ENCODE measurements at places on chromosomes 5 and 9.
A peak's percentile ranks its signal among the peaks of the same experiment; 100 is the strongest.

DNA sequence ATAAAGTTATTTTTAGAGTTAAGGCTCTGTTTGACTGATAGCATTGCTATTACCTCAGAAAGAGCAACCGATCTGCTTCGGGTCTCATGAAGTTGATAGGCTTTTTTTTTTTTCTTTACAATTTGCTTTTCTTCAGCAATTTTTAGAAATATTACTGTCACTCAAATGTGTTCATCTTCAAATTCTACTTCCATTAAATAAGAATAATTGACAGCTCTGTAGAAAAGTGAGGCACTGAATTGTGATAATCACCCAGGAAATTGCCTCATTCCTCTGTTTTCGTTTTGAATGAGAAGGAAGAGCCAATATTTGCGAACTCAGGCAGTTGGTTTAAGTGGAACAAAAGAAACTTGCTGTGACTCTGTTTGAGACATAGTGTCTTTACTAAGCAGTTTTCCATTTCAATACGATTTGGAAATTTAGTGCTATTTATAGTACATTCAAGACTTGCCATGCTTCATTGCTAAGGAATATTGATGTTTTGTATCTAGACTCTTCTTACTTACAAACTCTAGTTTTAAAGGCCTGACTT is 700.5 kb upstream of the CDH10 start:
- no peak for DNase-seq

DNA sequence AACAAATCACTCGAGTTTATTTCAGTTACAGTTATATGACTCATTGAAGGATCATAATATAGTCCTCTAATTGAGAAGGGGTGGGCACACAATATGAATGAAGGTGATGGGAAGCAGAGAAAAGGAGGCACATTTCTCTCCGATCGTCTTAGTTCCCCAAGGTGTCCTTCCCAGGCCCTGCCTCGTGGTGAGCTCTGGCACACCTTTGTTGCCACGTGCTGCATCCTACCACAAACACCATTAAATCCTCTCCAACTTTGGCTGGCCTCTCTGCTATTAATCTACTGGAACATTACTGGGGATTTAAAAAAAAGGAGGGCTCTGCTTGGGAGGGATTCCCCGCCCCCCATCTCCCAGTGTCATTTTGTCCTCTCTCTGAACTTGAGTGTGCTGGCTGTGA is 42.9 kb downstream of the CDH6 start:
- no peak for DNase-seq

GRCh38 chr5:78041805-78042204 is 252.7 kb downstream of the AP3B1 start:
- no peak for DNase-seq

DNA sequence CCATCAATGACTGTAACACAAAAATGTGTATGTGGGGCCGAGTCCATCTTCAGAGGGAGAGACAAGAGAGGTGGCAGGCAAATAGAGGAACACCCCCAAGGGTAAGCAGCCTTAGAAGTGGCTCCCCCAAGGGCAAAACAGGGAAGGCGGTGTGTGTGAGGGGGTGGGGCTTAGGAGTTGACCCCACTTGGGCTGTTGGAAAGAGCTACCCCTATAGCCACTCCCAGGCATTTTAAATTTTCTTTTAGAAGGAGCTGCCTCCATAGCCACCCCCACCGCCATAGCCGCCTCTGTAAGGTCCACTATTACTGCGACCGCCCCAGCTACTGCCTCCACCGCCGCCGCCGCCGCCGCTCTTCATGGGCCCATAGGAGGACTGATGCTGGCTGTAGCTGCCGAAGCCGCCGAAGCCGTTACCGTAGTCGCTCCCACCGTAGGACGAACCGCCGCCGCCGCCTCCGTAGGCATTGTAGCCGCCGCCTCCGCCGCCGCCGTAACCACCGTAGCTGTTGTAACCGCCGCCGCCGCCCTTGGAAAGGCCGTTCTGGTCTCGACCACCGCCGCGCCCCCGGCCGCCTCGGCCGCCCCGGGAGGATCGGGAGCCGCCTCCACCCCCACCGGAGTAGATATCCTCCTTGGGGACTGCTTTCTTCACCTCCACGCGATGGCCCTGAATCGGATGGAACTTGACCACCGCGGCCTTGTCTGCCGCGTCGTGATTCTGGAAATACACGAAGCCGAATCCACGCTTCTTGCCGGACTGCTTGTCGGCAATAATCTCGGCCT is 1.1 kb downstream of the HNRNPA0 start:
- DNase-seq, result peak; percentile 27

DNA sequence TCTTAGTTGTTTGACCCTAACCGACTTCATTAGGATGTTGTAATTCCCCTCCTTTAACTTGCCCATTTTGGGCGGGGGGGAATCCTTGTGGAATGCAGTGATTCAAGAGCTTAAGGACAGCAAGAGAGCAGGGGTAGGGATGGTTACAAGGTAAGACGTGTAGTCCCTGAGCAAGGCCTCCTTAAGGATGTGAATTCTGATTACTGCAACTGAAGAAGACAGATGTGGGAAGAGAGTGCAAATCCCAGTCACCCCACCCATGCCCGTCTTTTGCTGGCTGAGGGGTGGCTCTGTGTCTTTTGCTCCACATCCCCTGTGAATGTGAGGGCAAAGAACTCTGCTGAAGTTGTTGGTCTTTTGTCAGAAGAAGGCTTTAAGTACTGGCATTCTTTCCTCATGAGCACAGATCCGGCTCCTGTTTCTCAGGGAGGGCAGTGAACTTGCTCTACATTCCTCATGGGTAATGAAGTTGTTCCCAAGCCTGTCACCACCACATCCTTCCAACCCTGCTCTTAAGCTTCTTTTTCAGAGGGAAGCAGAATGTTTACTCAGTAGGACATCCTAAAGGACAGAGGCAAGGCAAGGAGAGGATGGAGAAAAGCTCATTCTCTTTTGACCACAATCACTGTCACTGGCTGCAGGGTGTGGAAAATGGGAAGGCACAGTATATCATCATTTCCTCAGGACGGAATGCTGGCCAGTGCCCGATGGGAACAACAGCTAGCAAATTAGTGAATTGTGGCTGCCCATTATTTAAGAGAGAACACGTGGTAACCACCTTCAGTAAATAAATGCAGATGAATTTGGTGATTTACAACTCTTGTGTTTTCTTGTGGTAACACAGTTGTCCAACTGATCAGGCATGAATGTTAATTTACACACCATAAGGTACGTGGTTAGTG is 61.5 kb downstream of the RAI14 start:
- no peak for DNase-seq

GRCh38 chr5:141369994-141370848 is at the start of gene PCDHGB3:
PCDHGB3 (plus strand) TSS chr5:141370242; CDS start chr5:141370395, 153 bp downstream.
- DNase-seq, result peak; percentile 21

GRCh38 chr9:124652203-124652602 is 118.9 kb downstream of the NR6A1 start:
- no peak for DNase-seq

- no peak for DNase-seq
Observed at GRCh38 chr5:79416499-79416898, 97.4 kb downstream of the HOMER1 start.

DNA sequence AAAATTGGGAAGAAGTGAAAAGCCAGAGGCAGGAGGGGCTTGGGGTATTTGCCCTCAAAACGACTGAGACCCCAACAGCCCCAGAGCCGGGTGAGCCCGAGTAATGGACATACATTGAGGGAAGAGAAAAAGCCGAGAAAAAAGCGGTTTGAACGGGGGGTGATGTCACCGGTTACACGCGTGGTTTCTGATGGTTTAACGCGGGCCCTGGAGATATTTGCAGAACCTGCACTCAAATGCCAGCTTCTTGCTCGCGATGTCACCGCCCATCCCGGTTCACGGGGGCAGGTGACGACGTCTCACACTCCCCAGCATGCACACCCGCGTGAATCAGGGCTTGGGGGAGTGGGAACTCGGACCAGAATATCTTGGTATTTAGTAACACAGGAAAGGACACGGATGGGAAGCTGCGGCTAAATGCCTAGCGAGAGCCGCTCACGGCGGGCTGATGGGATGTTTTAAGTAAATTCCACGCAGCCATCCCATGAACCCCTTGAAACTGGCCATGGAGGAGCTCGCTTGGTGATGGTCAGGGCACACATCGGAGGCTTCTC is 102.0 kb upstream of the RAPGEF1 start:
- DNase-seq, result no peak

DNA sequence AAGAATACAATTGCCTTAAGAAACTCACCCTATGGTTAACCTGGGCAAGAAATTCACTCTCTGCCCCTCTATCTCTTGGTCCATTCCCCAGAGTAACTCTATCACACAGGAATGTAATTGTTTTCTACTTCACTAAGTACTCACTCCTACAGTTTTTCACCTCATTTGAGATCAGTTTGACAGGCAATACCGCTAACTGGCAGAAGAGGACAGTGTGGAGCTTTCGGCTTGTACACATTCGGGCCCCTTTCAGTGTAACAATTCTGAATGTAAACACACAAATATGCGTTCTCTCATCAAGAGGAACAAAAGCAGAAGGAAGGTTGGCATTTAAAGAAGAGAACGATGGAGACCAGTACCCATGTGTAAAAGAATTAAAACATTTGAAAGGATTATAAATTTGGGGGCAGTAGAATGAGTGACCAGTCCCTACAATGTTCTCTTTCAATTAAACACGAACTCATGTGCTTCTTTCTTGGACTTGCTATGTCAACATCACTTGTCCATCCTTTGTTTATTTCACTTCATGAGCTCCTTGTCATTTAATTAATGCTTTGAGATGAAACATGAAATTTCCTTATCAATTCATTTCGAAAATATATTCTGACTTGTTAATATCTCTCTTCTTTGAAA is 188.5 kb upstream of the GRAMD2B start:
- DNase-seq, result no peak

DNA sequence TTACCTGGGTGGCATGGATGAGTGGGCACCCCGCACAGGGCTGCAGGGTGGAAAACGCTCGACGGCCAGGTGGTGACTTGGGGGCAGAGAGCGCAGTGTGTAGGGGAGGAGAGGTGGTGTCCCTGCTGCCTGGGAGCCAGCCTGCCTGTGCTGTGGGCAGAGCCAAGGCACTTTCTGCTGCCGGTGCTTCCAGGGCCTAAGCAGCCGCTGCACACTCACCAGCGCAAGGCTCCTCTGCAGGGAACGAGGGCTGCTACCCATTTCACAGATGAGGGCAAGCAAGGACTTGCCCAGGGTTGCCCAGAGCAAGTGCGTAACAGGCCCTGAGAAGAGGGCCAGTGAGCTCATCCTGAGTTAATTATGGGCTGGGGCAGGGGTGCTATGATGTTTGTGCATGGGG is 62.5 kb downstream of the CRB2 start:
- DNase-seq, result no peak

DNA sequence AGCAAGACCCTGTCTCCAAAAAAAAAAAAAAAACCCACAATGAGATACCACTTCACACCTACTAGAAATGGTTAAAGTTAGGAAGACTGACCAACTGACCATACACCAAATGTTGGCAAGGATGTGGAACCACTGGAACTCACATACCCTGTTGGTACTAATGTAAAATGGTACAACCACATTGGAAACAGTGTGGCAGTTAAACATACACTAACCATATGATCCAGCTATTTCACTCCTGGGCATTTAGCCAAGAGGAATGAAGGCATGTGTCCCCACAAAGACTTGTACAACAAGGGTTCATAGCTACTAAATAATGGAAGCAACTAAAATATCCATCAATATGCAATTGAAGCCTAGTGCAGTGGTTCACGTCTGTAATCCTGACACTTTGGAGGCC is 21.3 kb downstream of the NAIF1 start:
- no peak for DNase-seq

DNA sequence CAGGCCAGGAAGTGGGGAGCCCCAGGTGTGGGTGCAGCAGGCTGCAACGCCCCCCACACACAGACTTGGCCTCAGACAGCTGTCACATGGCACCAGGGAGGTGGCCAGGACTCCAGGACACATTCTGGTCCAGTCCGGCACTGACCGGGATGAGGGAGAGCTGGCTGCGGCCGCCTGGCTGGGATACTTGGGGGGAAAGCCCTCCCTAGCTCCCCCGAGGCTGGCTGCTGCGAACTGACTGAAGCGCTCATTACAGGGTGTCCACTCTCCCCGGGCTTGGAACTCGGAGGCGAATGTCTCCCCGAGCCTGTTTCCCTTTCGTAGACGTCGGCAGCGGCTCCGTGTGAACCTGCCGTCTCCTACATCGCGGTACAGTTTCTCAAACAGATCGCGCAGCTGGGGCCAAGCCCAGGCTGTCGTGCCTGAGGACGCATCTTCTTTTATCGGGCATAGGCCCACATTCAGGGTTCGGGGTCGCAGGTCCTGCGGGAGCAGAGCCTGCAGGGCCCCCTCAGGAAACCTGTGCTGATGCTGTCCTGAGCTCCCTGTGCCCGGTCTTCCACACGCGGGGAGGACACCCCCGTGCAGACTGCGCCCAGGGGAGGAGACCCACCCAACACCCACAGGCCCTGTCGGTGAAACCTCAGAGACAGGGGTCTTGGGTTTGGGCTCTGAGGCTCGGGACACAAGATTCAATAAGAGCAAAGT is 19.8 kb downstream of the NACC2 start:
- DNase-seq, result no peak

- no peak for DNase-seq
Observed at GRCh38 chr9:36548454-36548853, 24.2 kb upstream of the MELK start.

DNA sequence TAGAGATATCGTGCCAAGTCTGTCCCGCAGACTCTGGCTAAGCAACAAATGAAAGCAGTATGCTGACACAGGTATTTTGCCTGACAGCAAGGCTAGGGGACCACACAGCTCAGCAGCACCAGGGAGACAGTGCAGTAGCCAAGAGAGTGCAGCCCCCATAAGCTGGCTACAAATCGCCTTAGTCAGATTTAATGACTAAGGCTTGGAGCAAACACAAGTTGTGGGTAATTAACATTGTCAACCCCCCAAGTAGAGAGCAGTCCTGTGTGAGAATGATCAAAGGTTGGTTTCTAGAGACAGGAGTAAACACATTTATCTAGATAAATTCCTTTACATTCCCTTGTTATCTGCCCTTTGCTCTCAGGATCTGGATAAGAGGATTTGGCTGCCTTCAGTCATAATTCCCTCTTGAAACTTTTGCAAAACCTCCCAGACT is 1434.5 kb upstream of the CDH6 start:
- DNase-seq, result no peak

GRCh38 chr9:2320114-2320513 is 301.5 kb upstream of the VLDLR start:
- DNase-seq, result no peak

- DNase-seq, result no peak
Observed at GRCh38 chr9:18427691-18428090, 46.3 kb upstream of the ADAMTSL1 start.

DNA sequence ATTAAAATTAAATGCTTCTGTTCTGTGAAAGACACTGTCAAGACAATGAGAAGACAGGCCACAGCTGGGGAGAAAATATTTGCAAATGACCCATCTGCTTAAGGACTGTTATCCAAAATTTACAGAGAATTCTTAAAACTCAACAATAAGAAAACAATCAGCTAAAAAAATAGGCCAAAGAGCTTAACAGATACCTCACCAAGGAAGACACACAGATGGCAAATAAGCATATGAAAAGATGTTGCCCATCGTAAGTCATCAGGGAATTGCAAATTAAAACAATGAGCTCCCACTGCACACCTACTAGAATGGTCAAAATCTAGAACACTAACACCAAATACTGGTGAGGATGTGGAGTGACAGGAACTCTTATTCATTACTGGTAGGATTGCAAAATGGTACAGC is 10.3 kb downstream of the WNK2 start:
- DNase-seq, result no peak

- DNase-seq, result no peak
Observed at GRCh38 chr9:29865764-29866313, 2292.6 kb upstream of the C9orf72 start.

GRCh38 chr5:63233911-63234310 is 655.3 kb downstream of the LRRC70 start:
- no peak for DNase-seq
